ENCODE measurements at places on chromosomes 2 and 18.

DNA sequence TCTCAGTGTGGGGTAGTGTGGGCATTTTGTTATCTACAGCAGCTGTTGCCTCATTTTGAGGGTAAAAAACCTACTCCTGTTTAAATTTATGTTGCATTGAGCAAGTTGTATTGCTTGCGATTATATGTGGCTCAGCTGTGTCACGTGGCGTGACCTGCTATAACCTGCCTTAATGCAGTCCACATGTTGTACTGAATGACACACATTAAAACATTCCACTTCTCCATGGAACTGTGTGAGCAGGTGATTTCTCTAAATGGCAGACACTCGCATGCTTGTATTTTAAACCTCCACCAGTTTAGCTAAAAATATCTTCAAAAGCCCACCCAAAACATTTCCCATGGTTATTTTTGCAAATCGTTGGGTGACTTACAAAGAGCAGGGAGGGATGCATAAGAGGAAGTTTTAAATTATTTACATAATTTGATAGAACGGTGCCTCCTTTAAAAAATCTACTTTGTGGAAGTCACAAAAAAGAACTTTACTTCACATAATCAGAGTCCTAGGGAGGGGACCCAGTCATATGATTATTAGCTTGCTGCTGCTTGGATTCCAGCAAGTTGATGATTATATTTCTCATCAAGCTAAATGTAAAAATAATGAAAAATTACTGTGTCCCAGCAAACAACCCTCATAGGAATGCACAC, 163.3 kb upstream of the ZEB2 start:
- no peak for DNase-seq

GRCh38 chr2:66845307-66845706, 410.4 kb downstream of the MEIS1 start:
- DNase-seq: no peak

GRCh38 chr18:54257015-54257414, 12.3 kb upstream of the POLI start:
- no peak for DNase-seq

DNA sequence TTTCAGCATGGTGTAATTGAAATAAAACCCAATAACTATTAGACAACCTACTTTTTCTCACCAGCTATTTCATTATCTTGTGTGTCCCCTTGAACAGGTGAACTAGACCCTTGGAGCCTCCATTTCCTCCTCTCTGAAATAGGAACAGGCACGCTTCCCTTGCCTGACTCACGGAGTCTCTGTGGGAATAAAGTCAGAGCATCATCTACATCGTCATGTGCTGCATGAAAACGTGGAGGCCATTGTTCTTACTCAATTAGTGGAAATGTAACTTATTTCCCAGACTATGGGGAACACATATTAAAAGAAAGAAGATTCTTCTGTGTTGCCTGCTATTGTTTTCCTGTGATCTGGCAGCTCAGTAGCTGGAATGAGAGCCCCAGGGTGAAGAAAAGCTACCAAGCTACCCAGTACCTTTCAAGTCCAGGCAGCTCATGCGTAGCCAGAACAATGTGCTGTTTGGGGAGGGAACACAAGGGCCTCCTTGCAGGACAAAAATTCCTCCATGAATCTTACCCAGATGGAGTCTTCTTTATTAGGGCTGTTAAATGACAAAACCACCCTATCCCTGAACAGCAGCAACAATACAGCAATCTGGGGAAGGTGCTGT, 59.8 kb downstream of the SOX11 start:
- DNase-seq: no peak

DNA sequence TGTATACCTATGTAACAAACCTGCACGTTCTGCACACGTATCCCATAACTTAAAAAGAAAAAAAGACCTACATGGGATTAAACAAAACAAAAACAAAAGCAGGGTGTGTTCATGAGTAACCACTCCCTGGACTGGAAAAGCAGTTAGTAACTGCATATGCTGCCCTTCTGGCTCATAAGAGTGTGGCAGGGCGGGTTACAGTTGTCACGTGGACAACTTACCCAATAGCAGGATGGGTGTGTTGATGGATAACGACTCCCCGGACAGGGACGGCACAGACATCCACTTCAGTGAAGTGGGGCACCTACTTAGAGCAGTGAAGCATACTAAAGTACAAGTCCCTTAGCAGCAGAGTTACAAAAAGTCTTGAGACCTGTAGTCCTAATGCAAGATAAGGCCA, 136.7 kb downstream of the CCBE1 start:
- DNase-seq: no peak

GRCh38 chr2:39948016-39948719, 169.1 kb upstream of the THUMPD2 start:
- no peak for DNase-seq

- DNase-seq: no peak
Observed at GRCh38 chr2:160035125-160035524, 27.3 kb downstream of the PLA2R1 start.

GRCh38 chr2:127413782-127414637, 4.2 kb upstream of the PROC start:
- DNase-seq: peak; percentile 54

GRCh38 chr18:59959073-59959472, 59.3 kb downstream of the PMAIP1 start:
- DNase-seq: no peak

DNA sequence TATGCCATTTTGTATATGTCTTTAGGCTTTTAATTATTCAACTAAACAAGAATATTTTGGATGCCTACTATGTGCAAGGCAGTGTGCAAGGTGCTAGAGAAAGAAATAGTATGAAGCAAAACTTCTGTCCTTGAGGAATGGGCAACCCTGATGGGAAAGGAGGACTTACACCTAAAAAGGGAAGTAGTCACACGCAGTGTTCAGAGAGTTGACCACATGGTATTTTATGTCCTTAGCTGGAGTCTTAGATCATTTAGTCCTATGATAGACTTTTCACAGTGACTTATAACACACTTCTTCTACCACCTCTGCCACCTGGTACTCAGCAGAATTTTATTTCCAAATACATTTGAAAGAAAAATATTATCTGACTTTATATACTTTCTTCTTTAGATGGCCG, 291.6 kb downstream of the PLCL1 start:
- no peak for DNase-seq

- DNase-seq: no peak
Observed at GRCh38 chr2:192773044-192773443, 578.3 kb upstream of the TMEFF2 start.

DNA sequence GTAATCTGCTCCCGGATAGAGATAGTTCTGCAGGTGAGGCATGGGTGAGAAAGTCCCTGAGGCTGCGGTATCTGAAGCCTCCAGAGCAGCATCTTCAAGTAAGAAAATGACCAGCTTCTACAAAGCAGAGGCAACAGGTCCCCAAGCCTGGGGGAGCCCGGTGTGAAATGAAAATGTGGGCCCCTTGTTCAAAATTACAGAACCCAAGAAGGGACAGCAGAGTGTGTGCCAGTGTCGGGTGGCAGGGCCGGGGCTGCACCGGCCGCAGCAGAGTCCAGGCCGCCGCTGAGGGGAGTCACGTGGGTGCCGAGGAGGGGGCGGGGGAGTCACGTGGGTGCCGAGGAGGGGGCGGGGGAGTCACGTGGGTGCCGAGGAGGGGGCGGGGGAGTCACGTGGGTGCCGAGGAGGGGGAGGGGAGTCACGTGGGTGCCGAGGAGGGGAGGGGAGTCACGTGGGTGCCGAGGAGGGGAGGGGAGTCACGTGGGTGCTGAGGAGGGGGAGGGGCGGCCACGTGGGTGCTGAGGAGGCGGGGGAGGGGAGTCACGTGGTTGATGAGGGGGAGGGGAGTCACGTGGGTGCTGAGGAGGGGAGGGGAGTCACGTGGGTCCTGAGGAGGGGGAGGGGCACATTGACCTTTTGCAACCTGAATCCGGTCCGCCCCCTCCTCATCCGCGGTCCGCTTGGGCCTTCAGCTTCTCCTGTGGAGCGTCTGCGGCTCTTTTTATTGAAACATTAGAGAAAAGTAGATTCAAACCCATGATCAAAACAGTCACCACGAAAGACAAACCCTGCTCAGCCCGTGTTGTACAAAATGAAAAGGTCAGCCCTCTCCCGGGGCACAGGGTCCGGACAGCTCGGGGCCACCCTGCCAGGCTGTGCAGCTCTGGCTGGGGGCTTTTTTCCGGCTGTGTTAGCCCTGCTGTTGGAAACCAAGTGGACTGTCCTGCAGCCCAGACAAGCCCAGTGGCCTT, 10.4 kb downstream of the COLEC11 start:
- no peak for DNase-seq

DNA sequence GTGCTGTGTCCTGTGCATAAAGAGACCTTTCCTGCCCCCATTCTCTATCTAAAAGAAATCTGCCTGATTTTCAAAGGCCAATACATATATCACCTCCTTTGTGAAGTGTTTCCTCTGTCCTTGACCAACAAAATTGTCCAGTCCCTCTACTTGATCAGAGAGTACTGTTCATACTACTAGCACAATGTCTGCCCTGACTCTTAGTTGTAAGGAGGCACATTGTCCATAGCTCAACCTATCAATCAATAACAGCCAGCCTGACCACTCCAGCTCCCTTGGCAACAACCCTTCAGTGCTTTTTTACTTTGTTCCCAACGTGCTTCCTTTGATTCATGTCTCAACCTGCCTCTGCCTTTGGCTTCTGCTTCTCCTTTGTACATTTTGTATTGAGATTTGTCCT, 398.9 kb downstream of the TRIB2 start:
- DNase-seq: no peak

- no peak for DNase-seq
Observed at GRCh38 chr2:114025030-114025429, 135.1 kb downstream of the ACTR3 start.

DNA sequence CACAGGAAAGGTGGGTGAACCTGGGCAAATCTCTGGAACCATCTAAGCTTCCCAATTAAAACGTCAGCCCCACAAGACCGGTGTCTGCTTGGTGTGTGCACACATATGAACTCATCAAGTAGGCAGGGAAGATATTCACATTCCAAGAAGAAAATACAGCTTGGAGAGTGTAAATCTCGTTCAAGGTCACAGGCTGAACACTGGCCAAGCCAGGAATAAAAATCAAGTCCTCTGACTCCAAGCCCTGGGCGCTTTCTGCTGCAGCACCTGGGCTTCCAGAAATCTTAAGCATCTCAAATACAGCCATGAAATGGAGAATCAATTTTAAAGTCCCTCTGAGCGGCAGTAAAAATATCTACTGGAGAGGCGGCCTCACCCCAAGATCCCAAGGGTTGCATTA, 150.9 kb downstream of the TWIST2 start:
- DNase-seq: no peak

DNA sequence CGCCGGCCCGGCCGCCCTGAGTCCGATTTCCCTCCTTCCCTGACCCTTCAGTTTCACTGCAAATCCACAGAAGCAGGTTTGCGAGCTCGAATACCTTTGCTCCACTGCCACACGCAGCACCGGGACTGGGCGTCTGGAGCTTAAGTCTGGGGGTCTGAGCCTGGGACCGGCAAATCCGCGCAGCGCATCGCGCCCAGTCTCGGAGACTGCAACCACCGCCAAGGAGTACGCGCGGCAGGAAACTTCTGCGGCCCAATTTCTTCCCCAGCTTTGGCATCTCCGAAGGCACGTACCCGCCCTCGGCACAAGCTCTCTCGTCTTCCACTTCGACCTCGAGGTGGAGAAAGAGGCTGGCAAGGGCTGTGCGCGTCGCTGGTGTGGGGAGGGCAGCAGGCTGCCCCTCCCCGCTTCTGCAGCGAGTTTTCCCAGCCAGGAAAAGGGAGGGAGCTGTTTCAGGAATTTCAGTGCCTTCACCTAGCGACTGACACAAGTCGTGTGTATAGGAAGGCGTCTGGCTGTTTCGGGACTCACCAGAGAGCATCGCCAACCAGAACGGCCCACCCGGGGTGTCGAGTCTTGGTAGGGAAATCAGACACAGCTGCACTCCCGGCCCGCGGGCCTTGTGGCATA, 4.6 kb downstream of the SIX2 start:
- no peak for DNase-seq
